ENCODE measurements at places on chromosomes 1 and 21. TPM values are rescaled to one million over a fixed set of nuclear protein-coding genes. Genes with fewer than 3 reads are reported as not detected.

The AMPD1 gene
- total RNA-seq, result 1.9 TPM

The KRTAP11-1 gene
- total RNA-seq, result not detected

The PLA2G2F gene
- total RNA-seq, result 1.3 TPM

The TSPAN2 gene
- 55.4 TPM for total RNA-seq

The GBP6 gene
- 1.6 TPM for total RNA-seq

The RGS16 gene
- 7.9 TPM for total RNA-seq

The SPRR1B gene
- not detected for total RNA-seq

The SV2A gene
- 5.5 TPM for total RNA-seq

The MROH9 gene
- total RNA-seq, result not detected

The USP1 gene
- total RNA-seq, result 82.4 TPM

The SELENBP1 gene
- total RNA-seq, result 32.9 TPM

The HIVEP3 gene
- total RNA-seq, result 2.8 TPM

The CASQ2 gene
- 75.2 TPM for total RNA-seq

The SMYD2 gene
- total RNA-seq, result 41.7 TPM

The DNAJC11 gene
- total RNA-seq, result 28.3 TPM

The GJA8 gene
- total RNA-seq, result not detected

The AUNIP gene
- total RNA-seq, result 1.4 TPM

The PRAMEF26 gene
- not detected for total RNA-seq

- no peak for DNase-seq
Measured at GRCh38 chr1:25519624-25520023, 23.8 kb upstream of the LDLRAP1 start.

- no peak for DNase-seq
Measured at GRCh38 chr1:197399755-197400521, 131.9 kb downstream of the CRB1 start.

- DNase-seq, result no peak
Measured at GRCh38 chr1:177741476-177741875, 228.4 kb downstream of the SEC16B start.

DNA sequence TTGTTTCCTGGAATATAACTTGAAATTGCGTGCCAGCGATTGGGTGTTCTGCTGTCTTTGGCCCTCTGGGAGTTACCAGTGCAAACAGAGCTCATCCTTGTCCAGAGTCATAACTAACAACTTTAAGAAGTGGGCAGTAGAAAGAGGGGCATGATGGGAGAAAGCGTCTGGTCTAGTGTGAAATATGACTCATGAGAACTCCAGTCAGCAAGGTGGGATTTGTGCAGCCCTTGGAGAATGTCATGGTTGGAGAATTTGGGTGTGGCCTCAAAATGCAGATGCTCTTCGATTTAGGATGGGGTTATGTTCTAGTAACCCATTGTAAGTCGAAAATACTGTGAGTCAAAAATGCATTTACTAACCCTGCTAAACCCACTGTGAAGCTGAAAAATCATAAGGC is 12.9 kb downstream of the ATP1B1 start:
- no peak for DNase-seq

- no peak for DNase-seq
Measured at GRCh38 chr21:42089093-42089631, 18.0 kb downstream of the UMODL1 start.

- DNase-seq, result no peak
Measured at GRCh38 chr1:205492201-205492667, 12.2 kb upstream of the CDK18 start.

- no peak for DNase-seq
Measured at GRCh38 chr1:6506210-6507036, 15.0 kb upstream of the PLEKHG5 start.

DNA sequence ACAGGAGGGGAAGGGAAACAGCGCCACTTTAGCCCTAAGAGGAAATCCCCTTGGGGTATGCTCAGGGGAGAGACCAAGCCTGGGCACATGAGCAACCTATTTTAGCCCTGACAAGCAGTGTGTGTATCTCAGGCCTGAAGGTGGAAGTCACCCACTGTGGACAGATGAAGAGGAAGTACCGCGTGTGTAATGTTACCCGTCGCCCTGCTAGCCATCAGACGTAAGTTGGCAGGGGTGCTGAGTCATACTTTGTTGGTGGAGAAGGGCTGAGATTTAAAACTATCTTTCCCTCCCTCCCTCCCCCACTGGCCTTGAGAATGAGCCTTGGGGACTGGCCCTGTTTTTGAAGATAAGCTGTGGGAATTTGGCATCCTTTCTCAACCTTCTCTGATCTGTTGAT is 11.2 kb downstream of the AGO1 start:
- DNase-seq, result no peak

GRCh38 chr1:20280341-20280740 is 10.3 kb upstream of the VWA5B1 start:
- DNase-seq, result no peak

DNA sequence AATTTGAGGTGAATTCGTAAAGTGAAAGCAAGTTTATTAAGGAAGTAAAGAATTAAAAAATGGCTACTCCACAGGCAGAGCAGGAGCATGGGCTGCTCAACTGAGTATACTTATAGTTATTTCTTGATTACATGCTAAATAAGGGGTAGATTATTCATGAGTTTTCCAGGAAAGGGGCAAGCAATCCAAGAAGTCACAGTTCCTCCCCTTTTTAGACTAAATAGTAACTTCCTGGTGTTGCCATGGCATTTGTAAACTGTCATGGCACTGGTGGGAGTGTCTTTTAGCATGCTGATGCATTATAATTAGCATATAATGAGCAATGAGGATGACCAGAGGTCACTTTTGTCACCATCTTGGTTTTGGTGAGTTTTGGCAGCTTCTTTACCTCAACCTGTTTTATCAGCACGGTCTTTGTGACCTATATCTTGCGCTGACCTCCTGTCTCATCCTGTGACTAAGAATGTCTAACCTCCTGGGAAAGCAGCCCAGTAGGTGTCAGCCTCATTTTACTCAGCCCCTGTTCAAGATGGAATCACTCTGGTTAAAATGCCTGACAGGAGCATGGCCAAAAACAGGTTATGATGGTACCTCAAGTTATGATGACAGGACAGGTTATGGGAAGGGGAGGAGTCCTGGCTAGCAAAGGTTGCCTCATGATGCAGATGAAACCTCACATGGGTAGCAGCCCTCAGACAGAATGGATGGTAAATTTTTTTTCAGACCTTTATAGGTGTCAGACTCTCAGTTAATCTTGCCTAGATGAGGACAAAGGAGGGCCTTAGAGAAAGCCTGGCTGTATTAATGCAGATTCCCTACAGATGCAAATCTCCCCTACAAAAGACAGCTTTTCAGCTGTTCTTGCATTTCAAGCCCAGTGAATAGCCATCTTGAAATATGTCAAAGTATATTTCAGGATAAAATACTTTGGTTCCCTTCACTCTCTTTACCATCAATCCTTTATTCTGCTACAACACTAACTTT is 49.7 kb downstream of the SIPA1L2 start:
- DNase-seq, result no peak

GRCh38 chr1:154433161-154433764 is 28.1 kb downstream of the IL6R start:
- no peak for DNase-seq

GRCh38 chr1:176183618-176184017 is 23.5 kb downstream of the COP1 start:
- no peak for DNase-seq

DNA sequence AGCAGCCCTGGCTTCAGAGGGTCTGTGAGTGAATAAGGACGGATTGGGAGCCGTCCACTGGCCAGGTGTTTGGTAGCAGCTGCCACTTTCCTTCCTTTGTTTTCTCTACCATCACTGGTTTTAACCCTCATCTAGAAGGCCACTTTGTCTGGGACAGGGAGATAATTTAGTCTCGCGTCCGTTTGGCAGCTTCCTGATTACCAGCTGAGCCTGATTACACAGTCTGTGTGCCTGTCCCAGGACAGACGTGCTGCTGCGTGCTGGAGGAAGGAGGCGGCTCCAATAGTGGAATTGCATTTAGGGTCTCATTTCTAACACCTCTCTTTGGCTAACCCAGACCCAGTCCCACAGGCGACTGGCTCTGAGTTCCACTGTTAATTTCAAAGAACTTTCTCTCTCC is 24.6 kb upstream of the CASQ2 start:
- DNase-seq, result no peak

- DNase-seq, result no peak
Measured at GRCh38 chr1:67856921-67857320, 23.7 kb upstream of the GNG12 start.

- no peak for DNase-seq
Measured at GRCh38 chr1:162023547-162024501, at the start of gene OLFML2B. Gene OLFML2B (minus strand): TSS chr1:162023869. CDS start chr1:162023430, 439 bp downstream.

GRCh38 chr21:26098772-26099397 is 71.7 kb downstream of the APP start:
- no peak for DNase-seq

DNA sequence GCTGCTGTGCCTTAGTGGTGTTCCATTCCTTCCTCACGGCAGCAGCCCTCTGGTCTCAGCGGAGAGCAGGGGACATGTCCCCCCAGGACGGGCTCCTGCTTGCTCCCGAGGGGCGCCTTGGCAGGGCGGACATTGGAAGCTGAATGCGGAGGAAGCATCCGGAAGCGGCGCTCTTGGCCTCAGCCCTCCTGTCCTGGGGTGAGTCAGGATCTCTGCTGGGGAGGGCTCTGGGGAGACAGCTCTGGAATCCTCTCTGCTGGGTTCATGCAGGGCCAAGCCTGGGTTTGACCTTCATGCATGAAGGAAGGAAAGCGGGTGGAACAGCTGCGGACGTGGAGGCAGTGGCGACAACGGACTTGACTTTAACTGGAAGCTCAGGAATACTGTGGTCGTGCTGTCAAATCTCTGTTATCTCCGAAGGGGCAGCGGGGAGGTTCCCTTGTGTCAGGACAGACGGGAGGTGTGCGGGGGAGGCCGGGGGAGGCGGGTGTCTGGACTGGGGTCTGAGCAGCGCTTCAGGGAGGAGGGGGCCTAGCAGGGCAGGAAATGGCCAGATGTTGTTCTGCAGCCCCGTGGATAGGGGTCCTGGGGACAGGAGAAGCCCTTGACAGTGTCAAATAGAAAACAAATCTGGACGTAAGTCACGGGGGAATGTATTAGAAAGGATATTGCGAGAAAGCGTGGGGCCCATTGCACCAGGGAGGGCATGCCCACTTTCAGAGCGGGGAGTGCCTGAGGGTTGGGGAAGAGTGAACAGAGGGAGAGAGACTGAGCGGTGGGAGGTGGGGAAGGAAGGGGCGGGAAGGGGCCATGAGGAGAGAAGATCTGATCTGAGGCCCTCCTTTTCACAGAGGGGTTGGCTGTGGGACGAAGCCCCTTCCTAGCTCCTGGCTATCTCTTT is 26.6 kb downstream of the CRYAA start:
- DNase-seq, result no peak

DNA sequence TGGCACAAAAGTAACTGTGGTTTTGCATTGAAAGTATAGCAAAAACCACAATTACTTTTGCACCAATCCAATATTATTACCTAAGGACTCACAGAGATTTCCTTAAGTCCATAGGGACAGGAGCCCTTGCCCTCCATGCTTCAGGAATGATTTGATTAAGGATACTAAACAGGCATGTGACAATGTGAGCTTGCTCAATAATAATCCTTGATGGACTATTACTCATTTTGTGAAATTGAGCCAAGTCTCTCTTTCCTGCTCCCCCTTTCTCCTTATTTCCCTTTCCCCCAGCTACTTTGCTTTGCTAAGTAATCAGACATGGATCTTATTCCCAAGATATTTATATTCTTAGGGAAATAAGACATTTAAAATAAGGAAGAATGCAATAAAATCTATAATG is 21.6 kb upstream of the RGL1 start:
- DNase-seq, result no peak

DNA sequence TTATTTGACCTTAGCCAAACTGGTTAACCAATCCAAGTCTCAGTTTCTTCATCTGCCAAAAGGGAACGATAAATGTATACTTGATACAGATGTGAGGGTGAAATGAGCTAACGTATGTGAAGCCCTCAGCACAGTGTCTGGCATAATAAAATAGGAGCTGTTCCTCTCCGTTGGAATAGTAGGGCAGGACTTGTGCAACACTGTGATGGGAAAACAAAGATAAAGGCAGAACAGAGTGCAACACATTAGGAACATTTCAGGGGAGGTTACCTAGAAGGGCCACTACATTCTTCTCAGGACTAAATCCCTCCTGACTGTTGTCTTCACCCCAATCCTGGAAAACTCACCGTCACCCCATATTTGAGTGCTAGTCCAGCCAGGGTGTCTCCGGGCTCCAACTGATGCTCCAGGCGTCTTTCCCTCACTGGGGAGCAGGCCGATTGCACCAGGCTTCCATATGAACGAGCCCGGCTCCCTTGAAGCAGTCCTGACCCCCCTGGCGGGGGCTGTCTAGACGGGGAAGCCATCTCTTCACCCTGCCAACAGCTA is 896 bp downstream of the LYSMD1 start:
- DNase-seq, result no peak

GRCh38 chr21:30014886-30015285 is 75.1 kb upstream of the GRIK1 start:
- DNase-seq, result no peak

- DNase-seq, result no peak
Measured at GRCh38 chr1:35536556-35537162, 20.5 kb downstream of the KIAA0319L start.
